ENCODE measurements at places on chromosomes 13 and 19.
A peak's percentile ranks its signal among the peaks of the same experiment; 100 is the strongest.

GRCh38 chr13:24272452-24273161 lies 36.8 kb upstream of the C1QTNF9 start:
- no peak for DNase-seq

GRCh38 chr13:80524447-80525215 lies 183.7 kb upstream of the SPRY2 start:
- DNase-seq: no peak

GRCh38 chr19:57192993-57193392 lies 1.7 kb downstream of the ZNF264 start:
- no peak for DNase-seq

GRCh38 chr19:29337029-29337428 lies 124.1 kb upstream of the UQCRFS1 start:
- DNase-seq: no peak

DNA sequence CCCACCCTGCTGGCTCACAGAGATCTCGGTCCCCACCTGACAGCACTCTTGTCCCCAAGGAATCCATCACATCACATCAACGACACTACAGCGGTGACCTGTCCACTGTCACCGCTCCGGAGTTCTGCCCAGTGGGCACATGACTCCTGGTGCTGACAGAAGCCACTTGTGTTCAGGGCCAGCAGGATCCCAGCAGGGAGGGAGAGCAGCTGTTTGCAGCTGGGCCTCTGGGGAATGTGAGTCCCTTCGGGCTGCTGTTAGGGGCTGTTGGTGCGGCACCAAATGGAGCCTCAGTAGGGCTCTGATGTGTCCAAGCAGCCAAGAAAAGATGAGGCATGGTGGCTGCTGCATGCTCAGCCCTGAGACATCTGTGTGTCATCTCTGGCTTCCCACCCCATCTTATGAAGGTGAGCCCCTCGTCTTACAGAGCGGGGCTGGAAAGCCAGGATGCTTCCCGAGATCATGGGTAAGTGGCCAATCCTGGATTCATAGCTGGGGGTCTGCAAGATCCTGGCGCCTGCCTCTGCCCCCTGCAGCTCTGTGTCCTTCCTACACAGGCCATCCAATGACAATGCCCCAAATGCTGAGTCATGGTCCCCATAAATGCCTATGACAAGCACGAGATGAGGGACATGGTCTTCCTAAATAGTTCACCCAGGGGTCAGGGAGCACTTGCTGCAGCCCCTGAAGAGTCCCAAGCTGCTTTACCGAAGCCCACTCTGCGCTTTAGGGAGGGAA lies 56.0 kb downstream of the F2RL3 start:
- DNase-seq: no peak

DNA sequence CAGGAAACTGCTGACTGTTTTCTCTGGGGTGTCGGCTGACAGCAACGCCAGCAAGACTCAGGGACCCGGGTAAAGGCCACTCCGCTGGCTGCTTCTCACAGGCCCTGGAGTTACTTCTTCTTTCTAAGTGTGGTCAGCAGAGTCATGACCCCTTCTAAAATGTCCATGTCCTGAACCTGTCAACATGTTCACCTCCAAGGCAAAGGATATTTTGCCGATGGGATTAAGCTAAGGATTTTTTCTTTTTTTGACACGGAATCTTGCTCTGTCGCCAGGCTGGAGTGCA lies 7.9 kb downstream of the PEX11G start:
- no peak for DNase-seq

GRCh38 chr19:18122860-18123795 lies 25.6 kb downstream of the MAST3 start:
- DNase-seq: no peak

- DNase-seq: no peak
These were observed 1.9 kb downstream of the ISYNA1 start for GRCh38 chr19:18435842-18436670.

DNA sequence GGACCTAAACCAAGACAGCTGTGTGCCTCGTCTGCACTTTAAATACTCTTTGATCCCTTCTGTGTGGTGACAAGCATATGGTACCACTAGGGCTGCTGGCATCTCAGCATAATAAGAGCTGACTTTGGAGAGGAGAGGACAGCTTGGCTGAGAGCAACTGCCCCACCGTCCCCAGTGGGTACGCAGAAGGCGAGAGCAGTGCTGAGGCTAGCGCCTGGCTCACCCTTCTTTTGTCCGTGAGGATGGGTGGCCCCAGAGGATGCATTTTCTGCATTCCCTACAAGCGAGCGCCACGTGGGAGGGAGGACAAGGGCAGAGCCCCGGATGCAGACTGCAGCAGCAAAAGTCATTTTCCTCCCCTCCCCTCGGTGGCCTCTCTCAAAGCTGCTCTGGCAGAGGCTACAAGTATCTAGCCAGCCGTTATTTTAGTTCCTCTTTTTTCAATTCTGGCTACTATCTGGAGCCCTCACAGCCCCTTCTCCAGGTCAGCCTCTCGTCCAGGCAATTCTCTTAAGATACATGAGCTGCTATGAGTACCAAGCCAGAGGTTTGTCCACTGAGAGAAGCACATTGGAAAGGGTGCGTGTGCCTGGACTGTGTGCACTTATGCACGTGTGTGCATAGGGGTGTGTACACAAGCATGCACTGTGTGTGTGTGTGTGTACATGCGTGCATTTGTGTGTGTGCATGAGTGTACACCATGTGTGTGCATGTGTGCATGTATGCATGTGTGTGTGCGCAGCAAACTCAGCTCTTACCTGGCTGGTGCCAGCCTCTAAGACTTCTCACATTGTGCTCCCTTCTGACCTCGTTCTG lies 51.3 kb downstream of the RAB20 start:
- no peak for DNase-seq

GRCh38 chr13:113493315-113493951 lies 2.9 kb upstream of the DCUN1D2 start:
- DNase-seq: peak; percentile 85
